Fibroblast of villous mesenchyme (primary cell): ENCODE measurements at places on chromosomes 12 and 14.
A peak's percentile ranks its signal among the peaks of the same experiment; 100 is the strongest.

DNA sequence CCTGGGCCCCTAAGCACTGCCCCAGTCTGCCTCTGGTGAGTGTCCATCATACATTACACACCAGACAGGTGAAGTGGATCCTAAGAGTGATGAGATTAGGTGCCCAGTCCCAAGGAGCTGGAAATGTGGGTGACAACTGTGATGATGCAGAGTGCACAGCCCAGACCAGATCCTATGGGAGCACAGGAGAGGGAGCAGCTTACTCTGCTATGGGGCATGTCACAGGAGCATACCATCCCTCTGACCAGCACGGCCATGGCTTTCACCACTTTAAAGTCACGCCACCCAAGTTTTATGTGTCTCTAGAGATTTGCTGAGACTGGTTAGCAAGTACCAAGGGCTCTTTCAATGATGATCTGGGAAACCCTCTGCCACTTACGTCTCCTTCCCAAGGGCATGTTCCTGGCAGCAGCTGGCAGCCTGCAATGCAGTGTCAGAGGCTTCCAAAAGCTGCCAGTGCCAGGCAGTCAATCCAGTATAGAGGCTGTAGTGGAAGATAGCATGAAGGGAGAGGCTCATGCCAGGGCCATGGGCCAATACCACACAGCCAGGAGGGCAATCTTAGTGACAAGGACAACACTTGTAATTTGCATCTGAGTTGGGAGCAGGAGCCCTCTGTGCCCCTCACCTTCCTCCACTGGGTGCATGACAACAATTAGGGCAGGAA lies 40.2 kb downstream of the STAB2 start:
- no peak for DNase-seq

GRCh38 chr14:20418501-20418909 lies 5.2 kb upstream of the TEP1 start:
- DNase-seq: no peak

DNA sequence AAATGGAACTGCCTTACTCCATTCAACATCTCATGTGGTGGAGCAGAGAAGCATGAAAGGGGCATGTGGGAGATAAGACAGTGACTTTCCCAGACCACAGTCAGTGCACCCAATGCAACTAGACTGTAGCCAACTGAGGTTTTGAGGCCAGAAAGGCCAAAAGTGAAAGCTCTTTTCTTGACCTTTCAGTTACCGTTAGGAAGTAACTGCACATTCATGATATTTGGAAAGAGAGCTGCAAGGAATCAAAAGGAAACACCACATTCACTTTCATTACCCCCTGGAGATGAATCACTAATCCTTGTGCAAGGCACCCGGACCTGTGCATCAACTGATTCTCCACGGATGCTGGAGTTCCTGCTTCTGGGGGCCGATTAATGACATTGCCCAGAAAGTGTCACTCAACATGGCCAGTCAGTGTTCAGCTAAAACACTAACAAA lies 72.9 kb upstream of the ELK3 start:
- peak; percentile 26 for DNase-seq

DNA sequence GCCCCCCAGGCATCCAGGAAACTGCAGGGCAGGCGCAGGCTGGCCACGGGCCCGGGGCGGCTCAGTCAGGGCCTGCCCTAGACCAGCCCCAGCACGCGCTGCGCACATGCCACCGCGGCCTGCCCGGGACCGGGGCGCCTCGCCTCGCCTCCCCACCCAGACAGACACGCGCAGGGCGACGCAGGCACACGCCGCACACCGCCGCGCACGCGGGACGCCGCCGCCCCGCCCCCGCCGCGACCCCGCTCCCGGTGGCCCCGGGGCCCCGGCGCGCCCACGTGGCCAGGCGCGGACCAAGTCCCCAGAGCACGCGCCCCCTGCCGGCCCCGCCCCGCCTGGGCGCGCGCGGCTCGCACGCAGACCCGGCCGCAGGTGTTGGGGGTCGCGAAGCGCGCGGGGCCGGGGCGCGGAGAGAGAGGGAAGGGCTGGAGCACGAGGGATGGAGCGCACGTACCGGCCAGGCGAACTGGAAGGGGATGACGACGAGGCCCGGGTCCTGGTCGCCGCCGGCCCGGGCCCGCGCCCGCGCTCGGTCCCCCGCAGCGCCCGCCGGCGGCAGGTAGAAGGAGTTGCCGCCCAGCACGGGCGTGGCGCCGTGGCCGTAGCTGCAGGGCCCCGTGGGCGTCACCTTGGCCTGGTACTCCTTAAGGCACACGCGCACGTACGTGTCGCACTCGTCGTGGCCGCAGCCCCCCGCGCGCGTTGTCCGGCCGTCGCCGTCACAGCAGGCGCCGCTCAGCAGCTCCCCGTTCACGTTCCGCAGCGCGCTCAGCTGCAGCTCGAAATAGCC lies 1.1 kb downstream of the JAG2 start:
- DNase-seq: peak; percentile 3

- peak; percentile 87 for DNase-seq
These were observed 218.9 kb downstream of the ADAMTS20 start for GRCh38 chr12:43332977-43333640.

- DNase-seq: no peak
These were observed 579 bp upstream of the BLOC1S1 start for GRCh38 chr12:55715169-55715764.

DNA sequence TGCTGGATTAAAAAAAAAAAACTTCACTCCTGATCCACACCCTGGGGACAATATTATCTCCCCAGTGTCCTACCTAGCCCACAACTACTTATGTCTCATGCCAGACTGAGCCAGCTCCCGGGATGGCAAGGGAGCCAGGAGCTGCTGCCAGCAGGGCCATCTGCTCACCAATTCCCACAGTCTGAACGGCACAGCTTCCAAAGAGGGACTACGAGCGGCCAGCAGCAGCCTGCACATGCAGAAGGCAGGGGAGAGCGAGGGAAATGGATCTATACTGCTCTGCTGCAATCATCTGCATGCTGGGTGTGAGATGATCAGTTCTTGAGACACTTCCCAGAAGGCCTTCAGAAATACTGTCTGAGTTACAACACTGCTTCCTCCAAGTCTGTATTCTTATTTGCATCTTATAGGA lies 11.1 kb downstream of the SSH1 start:
- DNase-seq: no peak

GRCh38 chr14:88611878-88612277 lies 49.0 kb downstream of the ZC3H14 start:
- no peak for DNase-seq

GRCh38 chr14:56185992-56186391 lies 67.8 kb downstream of the PELI2 start:
- no peak for DNase-seq

DNA sequence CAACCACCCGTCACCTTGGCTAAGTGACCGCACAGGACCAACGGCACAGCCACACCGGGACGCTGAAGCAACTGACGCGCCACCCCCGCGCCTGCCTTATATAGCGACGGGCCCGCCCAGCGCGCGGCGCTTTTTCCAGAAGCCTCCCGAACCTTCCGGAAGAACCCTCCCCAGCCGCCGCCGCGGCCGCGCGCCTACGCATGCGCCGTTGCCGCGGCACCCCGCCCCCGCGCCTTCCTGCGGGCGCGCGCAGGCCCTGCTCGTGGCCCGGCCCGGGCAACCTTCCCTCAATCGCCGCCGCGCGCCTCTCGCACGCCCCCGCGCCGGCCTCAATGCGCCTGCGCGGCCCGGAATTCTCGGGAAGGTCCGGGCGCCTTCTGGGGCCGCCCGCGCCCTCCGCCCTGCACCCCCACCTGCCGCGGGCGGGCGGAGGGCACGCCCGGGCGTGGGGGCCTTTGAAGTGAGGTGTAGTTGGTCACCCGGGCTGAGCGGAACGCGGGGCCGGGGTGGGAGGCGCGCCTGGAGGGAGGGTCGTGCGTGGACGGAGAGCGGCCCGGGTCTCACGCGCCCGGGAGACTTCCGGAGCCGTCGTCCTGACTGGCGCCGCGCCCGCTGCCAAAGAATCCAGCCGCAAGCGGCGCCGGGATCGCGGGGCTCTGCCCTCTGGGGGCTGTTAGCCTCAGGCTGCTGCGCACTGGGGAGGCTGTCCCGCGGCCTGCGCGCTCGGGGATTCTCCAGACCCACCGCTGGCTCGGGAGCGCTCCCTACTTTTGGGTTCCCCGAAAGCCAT lies at the start of gene HSP90AA1:
HSP90AA1 (minus strand) TSS at position 73 of the 790 bp plus-strand sequence. CDS start 666 bp downstream, outside the sequence.
- peak; percentile 90 for DNase-seq

- peak; percentile 76 for DNase-seq
These were observed 3.6 kb downstream of the SMIM41 start for GRCh38 chr12:52082988-52083637.

DNA sequence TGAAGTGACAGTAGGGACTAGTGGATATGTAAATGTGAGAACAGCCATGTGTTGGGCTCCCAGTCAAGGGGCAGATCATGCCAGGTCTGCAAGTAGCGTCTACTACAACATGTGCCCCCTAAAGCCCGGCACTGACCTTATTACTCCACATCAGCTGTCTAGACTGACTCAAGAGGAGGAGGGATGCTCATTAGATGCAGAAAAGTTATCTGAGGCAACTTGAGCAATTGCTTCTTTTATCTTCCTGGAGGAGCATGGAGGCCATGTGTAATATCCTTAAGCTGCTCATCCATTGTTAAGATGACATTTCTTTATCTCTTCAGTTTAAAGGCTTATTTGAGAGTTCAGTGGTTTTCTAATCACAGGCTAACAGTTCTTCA lies 404.7 kb upstream of the FLRT2 start:
- peak; percentile 21 for DNase-seq

DNA sequence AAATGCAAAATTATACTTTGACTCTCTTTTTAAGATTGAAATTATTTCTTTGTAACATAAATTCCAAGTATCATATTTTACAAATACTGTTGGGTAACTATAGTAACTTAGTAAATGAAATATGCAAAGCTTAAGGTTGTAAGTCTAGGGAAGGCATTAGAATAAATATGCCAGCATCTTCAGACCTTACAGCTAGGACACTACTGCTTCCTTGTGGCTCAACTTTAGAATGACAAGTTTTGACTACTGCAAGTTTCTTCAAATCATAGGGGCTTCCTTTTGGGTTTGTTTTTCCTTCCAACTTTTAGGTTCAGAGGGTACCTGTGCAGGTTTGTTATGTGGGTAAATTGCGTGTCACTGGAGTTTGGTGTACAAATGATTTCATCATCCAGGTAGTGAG lies 17.7 kb upstream of the ANP32D start:
- DNase-seq: peak; percentile 75

- DNase-seq: no peak
These were observed 15.8 kb upstream of the HVCN1 start for GRCh38 chr12:110704750-110705149.

- peak; percentile 53 for DNase-seq
These were observed 34.8 kb upstream of the PMCH start for GRCh38 chr12:102232446-102232845.

- DNase-seq: peak; percentile 39
These were observed 62.2 kb downstream of the GNG2 start for GRCh38 chr14:51922624-51923023.
